ENCODE measurements at places on chromosomes 3 and 15.

GRCh38 chr3:152511904-152512303 lies 243.2 kb downstream of the MBNL1 start:
- DNase-seq: no peak

- DNase-seq: no peak
Observed at GRCh38 chr3:127407026-127407939, 119.4 kb upstream of the PRR20G start.

DNA sequence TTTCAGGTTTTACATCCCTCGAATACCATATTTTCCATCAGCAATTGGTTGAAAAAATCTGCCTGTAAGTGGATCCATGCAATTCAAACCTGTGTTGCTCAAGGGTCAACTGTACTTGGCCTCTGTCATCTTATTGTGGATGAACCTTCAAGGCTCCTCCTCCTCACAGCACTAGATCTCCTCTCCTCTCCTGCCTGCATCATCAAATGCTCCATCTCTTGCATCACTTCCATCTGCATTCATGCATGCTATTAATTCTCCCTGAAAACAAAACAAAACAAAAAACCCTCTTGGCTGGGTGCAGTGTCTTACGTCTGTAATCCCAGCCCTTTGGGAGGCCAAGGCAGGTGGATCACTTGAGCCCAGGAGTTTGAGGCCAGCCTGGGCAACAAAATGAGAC lies 10.1 kb downstream of the BCL2L10 start:
- DNase-seq: peak; percentile 27

DNA sequence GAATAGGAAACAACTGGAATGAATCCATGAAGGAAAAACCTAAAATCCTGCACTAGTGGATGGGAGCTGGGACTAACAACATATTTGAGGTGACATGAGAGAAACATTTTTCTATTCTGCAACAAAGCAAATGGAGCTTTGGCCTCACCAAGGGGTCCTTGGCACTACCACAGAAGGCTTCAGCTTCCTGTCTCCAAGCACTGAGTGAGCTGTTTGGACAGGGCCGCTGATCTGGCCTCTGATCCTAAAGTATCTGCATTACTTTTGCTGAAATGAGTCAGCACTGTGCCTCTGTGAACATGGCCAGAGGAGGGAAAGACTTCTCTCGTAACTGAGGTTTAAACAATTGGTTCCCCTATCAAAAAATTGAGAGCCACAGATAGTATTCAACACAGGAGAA lies 9.0 kb downstream of the ARPP21 start:
- DNase-seq: no peak

- no peak for DNase-seq
Observed at GRCh38 chr3:25603703-25604102, 61.0 kb downstream of the TOP2B start.

DNA sequence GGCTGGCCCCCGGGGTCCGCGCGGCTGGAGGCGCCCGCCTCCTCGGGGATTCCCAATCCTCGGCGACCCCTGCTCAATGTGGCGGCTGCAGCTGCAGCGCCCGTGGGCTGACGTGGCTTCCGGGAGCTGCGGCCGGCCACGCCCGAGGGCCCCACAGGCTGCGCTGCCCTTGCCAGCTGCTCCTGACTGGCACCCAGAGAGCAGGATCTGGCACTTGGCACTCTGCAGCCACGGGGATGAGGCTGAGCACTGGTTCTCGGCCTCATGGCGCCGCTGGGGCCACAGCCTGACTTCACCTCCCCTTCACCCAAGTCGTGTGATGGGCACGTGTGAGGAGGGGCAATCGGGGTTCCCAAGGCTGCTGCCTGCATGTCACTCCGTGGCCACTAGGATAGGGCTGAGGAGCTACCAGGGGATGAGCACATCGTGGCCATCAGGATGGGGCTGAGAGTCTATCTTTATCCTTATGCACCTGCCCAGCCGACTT lies 267.8 kb upstream of the FRG2C start:
- DNase-seq: no peak

DNA sequence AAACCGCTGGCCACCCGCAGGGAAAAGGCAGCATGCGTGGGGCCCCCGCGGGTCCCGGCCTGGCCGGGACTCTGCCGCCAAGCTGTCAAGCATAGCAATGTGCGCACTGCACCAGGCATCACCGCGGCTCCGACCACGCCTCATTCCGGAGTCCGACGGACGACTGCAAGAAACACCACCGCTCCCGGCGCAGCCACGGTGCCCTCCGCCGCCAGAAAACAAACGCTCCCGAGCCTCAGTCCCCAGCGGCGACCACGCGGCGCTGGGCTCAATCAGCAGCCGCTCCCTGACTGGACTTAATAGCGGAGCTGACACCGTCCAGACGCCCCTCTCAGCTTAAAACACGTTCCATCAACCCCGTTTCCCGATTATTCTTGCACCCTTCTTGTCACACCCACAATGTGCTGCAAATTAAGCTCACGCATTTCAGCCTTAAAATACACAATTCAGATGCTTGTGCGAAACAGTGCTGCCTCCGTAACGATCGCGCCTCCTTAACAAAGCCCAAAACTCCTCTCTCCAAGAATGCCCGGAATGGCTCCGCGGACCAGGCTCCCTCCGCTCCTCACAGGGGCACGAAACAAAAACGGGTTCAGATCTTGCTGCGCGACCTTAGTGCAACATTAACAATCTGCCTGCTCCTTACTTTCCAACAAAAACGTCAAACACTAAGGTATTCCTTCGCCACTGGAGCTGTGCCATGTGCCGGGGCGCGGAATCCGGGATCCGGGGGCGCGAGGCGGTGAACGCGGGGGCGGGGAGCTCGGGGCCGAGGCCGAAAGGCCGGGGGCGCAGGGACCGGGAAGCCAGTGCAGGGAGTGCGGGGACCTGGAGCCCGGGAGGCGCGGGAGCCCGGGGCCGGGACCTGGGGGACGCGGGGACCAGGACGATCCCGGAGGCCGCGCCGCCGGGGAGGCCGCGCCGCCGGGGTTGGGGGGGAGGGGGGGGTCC lies 655 bp downstream of the CYFIP1 start:
- peak; percentile 69 for DNase-seq

DNA sequence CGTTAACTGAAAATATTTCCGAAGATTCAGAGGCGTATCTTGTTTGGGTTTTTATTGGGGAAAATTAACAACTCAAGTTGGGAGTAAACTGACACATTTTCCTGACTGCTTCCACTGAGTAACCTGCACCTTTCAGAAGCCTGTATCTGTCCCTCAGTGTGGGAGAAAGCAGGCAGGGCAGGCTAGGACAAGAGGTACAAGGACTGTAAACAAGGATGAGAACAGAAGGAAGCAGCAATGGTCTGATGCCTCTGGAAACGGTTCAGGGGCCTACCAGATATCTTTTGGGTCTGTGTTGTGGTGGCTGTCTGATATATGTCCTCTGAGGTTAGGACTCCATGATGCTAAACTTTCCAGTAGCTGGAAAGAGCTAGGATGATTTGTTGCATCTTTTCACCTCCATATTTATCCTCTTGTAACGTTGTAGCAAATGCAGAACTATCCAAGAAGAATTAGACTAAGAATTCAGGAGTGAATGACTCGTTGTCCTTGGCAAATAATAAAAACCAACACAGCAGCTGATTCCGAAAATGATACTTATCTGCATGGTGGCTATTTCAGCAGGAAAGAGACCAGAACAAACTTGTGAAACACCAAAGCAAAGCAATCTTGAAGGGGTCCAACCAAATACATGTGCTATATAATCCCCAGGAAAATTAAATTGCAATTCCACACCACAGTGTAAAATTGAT lies 195.9 kb upstream of the ICE2 start:
- DNase-seq: no peak

GRCh38 chr3:179544981-179545645 lies 17.6 kb upstream of the ACTL6A start:
- peak; percentile 9 for DNase-seq

DNA sequence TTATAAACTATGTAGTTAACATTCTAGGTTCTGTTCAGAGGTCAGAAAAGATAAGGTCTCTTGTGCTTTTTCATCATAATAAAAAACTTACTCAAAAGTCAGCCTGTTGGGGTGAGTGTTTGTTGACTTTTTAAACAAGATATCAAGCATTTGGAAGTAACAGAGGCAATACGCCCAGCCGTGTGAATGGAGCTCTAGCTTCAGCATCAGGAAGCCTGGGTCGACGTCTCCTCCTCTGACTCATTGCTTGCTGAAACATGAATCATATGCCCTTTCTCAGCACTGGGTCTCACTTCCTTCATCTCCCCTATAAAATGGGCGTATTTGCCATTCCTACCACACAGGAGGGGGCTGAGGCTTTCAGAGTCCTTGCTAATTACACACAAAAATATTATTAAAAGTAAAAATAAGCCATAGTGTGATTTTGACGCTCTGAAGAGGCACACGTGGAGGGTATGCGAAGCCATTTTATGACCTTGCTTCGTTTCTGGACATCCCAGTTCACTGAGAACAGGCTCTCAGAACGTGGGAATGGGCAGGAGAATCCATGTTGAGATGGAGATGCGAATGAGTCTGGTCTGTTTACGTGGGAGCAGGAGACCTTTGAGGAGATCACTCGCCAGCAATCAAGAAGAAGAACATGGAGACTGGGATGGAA lies 220.8 kb upstream of the TPRG1 start:
- DNase-seq: peak; percentile 97

- DNase-seq: no peak
Observed at GRCh38 chr3:42865256-42865655, 10.4 kb downstream of the CYP8B1 start.

DNA sequence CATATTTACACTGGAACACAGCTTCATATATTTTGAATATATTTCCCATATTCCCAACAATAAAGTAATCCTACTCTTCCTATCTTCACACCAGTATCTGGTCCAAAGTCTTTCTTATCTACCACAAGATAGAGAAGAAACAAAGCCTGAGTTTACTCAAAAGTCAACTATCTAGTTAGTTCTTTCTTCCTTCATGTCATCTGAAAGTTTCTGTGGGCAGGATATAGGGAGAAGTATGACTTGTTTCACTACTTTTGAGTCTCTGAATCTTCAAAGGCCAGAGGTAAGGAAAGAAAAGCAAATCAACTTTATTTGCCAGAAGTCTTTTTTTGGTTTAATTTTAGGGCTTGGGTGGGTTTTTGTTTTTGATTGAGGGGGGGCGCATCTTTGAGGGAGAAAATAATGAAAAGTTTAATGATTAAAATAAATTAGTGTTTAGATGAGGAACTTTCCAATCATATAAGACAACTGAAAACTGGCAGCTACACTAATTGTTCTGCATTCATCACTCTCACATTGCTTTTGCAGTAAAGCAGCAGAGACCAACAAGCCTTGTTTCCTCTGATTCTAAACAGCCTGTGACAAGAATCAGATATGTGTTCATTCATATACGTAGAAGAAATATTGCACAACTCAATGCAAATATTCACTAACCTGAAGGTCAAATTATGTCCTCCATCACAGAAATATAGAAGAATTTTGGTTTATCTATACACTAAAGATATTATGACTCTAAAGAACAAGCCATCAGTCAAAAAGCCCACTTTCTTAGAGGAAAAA lies 421.4 kb downstream of the SHQ1 start:
- no peak for DNase-seq

DNA sequence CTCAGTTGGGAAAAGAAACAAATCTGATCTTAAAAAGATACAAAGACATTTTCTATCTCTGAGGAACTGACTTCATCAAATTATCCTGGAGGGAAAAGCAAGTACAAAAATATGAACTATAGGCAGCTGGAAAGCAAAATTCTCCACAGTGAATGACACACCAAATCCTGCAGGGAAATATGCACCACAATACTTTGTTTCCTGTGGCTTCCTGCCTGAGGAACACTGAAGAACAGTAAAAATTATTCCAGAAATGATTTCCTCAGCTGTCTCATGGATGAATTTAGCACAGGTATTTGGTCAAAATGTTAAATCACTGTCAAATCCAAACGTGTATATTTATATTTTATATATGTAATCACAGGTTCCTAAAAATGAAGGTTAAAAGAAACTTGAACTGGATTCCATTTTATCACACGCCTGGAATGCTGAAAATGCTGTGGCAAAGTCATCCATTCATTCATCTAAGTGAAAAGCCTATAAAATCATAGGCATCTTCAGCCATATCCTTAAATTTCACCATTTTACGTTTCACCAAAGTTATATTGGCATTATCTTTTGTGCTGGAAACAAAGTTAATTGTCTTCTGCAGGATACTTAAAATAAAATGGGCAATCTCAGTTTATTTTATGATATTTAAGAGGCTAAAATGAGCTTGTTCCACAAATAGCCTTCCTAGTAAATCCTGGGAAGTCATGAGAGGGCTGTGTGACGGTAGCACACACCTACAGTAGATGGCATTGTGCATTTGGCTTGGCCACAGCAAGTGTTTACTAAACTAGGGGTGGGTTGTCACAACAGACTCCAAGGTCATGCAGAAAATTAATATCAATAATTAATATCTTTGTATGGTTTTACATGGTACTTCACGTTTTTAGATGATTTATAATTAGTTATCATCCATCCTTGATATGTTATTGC lies 19.3 kb upstream of the TSC22D2 start:
- peak; percentile 65 for DNase-seq

DNA sequence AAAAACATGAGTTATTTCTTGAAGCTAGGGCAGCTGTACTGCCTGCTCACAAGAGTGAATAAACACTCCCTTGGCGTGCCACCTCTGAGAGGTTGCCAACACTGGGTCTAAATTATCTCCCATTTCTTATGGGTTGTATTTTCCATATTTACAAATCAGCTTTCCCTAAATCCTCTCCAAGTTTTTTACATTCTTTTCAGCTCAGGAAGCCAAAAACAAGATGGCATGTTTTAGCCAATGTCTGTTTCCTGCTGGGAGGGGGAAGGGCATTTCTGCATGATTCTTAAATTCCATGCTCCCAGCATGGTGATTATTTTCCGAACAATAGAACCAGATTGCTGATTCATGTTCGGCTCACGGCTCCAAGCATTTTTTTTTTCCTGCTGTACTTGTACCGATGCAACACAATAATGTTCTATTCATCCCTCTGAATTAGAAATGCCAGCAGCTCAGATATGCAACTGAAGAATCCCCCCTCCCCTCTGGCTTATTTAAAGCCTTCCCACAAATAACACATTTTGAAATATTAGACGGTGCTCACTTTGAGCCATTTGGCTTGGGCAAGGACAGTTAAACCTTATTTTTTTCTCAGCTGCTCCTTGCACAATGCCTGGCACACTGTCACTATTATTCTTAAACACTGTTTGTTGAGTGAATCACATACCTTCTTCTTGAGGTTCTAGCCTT lies 252.5 kb downstream of the THRB start:
- peak; percentile 95 for DNase-seq

DNA sequence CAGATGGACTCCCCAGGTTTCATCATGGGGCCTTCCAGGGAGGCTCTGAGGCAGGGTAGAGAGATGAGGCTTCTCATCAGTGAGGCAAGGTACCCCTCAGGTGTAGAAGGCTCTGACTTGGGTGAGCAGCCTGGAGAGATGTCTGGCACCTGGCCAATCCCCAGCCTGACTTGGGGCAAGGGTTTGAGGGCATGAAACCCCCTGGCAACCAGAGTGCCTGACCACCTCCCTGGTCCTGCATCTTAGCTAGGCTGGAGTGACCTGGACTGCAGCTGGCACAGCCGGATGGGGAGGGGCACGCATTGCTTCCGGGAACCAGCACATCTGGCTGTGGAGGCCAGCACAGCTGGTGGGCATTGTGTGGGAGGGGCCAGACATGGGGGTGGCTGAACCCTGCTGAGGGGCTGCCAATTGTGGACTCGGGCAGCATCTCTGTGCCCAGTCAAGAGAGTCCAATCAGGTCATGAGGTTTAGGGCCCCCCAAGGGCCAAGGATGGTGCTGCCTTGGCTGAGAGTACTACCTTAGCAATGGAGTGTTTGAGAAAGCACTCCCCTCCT lies 1.9 kb downstream of the ZBTB47 start:
- no peak for DNase-seq
